Activated CD4-positive, alpha-beta T cell treated with anti-CD3 and anti-CD28 coated beads, Interleukin-2, amount 50 U/mL, for 4 hours (primary cell): ENCODE measurements at places on chromosomes 16 and 17.

- no peak for DNase-seq
These were observed 105.5 kb downstream of the TNFRSF13B start for GRCh38 chr17:16866436-16866835.

DNA sequence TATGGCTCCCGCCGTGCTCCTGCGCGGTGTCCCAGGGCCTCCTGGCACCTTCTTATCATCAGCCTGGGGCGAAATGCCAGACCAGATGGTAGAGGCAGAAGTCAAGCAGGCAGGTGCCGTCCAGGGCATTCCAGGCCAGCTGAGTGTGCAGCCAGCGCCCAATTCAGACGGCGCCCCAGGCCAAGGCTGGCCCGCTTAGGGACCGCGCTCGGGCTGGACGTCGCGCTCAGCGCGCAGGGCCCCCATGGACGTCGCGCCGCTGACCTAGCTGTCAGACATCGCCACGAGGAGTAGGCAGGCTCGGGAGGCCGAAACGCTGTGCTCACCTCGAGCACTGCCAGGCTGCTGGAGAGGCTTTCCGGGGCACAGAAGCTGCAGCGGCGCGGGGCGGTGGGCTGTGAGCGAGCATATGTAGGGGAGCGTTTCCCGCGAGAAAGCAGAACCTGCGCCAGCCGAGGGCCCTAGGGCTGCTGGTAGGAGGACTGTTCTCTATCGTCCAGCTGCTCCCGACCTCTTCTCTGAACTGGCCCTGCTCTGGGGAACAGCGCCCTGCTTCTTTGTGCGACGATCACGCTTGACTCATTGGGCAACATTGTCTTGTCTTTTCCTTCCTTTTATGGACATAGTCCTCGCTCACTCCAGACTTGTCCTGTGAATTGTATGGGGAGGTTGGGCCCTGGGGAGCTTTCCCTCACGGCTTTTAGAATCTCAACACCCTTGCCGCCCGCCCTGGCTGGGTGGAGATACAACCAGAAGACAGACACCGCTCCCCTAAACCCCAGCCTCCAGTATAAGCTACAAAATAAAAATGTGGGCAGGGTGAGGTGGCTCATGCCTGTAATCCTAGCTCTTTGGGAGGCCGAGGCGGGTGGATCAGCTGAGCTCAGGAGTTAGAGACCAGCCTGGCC is 8.4 kb upstream of the CA4 start:
- DNase-seq, result no peak

DNA sequence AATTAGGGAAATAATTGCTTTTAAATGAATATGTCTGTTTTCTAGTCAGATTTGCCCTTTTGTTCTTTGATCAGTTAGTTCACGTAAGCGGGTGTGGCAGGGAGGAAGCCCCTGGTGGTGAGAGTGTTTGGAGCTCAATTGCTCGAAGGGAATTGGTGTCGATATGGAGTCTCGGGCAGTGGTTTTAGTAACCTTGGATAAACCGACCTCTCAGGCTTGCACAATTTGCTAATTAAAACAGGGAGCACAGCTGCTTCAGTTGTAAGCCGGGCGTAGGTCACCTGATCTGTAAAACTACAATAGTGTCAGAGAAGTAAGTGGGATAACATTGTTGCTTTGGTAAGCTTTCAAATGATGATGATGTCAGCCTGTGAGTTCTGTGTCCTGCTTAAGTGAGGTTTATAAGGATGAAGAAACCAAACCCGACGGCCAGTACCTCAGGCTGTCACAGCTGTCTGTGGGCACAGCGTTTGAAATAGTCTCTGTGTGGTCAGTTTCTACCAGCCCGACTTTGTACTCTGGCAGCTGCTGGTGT is 2.9 kb downstream of the ZNF750 start:
- DNase-seq, result no peak

DNA sequence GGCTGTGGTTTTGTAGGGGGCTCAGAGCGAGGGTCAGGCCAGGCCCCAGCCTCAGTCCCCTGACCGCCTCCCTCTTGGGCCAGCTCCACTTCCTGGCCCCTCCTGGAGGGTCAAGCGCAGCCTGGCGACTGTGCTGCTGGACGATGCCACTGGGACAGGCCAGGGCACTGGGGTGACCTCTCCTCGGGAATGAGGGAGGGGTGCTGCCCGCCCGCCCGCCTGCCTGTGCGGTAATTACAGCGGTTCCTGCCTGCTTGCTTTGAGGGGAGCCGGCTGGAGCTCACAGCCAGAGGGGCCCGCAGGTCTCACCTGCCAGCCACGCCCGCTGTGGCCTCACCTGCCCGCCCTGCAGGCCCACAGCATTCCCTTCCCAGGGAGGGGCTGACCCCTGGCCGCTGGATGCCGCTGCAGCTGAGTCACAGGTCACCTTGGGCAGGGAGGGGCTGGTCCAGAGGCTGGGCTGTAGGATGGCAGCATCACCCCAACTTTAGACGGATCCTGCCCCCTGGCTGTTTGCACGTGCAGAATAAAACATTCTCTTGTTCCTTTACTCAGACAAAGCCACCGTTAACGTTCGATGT is 76.7 kb upstream of the CBX4 start:
- no peak for DNase-seq

- DNase-seq, result no peak
These were observed 14.2 kb downstream of the USP36 start for GRCh38 chr17:78826421-78826820.

DNA sequence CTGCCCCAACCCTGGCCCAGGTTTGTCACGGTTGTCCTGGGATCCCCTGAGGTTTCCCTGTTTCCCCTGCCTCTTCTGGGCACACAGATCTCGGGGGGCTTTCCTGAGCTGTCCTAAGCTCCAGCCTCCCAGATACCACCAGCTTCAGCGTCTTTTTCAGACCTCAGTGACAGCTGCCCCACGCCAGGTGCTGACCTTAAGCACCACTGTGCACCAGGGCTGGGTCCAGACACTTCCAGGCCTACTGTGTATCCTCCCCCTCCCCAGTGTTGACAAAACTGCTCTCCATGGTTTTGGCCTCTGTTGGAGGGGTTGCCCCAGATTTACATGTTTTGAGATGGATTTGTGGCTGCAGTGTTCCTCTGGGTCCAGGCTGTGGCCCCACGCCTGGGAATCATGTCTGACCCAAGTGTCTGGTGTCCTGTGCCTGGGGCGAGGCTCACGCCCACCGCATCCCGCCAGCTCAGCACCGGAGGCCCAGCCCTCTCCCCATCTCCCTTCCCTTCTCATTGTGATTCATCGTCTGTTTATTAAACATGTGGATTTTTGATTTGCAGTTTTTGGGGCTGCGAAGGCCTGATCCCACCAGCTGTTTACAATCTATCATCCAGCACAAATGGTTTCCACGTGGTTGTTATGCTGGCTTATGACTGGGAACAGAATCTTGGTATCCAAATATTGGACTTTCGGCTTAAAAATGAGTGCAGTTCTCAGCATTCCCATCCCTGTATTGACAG is 82.1 kb downstream of the METRNL start:
- no peak for DNase-seq
